Stimulated activated CD4-positive, alpha-beta T cell treated with anti-CD3 and anti-CD28 coated beads, Interleukin-1b, Interleukin-23, amount 100 ng/mL, for 24 hours (primary cell): ENCODE measurements at places on chromosomes 3 and 15.

DNA sequence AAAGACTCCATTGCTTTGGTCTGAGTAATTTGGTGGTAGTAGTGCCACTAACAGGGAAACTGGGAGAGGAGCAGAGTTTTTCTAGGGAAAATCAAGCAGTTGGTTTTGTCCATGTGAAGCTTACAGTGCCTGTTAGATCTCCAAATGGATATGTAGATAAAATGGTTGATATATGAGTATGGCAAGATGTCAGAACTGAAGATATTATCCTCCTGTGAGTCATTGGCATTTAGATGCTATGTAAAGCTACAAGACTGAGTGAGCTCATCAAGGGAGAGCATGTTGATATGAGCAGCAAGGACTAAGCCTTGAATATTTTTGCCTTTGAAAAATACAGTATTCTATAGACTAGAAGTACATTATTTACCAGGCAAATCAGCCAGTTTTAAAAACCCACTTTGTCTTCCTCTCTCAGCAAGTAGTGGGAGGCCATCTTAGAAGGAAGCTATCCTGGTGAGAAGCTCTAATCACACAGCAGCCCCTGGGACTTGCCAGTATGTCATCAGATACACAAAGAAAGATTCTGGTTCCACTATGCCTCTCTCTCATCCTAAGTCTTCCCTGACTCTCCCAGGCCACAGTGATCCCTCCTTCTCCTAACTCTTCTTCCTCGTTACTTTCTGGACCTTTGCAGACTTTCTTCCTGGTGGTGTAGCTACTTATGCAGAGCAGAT lies 77.4 kb upstream of the ANKRD28 start:
- DNase-seq = no peak

- DNase-seq = no peak
Observed at GRCh38 chr3:8489278-8489792, 12.3 kb upstream of the LMCD1 start.

DNA sequence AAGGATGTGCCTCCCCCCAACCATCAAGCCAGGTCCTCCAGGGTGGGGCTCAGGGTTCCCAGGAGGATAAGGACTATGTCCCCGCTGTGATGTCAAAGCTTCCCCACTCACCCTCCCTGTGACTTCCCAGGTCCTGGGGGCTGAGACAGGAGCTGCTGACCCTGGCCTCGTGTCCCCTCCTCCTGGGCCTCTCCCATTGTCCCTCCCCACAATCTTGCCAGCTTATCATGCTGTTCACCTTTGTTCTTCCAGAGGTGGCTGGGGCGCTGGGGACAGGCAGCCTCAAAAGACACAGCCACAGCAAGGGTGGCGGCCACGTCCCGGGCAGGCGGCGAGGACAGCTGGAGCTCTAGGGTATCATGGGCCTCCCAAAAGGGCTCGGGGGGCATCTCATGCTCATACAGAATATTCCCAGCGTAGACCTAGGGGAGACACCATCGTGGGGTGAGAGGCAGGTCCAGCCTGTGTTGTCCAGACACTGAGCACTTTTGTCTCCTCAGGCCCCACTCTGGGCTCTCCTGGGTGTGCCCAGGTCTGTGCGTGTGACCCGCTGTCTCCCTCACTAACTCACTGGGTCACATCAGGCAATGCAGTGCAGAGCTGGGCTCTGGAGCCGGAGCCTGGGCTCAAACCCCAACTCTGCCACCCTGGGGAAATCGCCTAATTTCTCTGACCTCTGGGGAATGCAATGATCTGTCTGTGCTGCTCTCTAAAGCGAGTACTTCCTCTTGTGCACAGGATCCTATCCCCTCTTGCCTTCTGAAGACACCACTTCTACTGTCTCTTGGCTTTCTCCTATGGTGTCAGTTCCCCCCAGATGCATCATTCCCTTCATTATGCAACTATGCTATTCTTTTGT lies 30.0 kb downstream of the SNX33 start:
- DNase-seq = no peak

DNA sequence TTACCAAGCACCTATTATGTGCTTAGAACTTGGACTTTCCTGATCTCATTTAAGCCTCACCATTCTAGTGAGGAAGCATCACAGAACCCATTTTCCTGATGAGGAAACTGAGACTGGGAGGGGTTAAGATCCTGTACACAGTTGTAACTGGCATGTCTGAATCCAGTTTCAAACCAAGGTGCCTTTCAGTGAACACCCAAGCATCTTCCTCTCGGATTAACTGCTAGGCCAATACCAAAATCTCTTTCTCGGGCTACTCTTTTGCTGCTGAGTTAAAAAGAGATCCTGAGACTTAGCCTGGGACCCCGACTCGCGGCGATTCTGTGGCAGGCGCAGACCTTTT lies 578 bp upstream of the CEMIP start:
- no peak for DNase-seq

GRCh38 chr15:96361309-96362010 lies 31.0 kb downstream of the NR2F2 start:
- no peak for DNase-seq

DNA sequence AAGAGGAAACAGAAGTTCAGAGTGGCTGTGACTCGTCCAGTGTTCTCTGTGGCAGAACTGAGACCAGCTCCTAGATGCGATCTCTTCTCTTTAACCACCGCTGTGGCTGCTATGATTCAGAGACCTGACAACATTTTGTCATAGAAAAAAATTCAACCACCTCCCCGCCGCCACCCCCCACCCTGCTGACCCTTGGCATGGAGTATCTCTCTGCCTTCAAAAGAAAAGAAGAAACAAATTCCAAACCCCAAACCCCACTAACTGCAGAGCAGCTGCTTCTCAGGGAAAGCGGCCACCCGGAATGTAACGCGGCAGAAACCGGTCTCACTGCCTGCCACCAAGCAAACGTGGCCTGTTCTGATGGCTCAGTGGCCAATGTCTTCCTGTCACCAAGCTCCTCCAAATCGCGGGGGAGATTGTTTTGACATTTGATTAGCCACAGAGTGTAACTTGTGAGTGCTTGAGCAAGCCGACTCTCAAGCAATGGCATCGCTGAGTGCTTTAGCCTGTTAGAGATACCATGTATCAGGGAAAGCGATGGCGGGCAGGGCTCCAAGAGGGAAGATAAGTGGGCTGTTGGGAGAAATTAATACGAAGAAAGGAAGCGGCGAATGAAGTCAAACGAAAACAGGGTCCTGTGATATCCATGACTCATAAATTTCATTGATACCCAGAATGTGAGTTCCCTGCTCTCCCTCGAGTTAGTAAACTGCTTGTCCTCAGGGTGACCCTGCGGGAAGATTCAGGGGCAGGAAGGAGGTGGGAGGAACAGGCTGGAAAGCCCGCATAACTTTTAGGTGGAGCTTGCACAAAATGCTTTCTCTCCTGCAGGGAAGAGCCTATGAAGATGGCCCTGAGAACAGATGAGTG lies 44.8 kb upstream of the TLE3 start:
- DNase-seq = no peak

- no peak for DNase-seq
Observed at GRCh38 chr3:106957029-106957428, 420.2 kb upstream of the CCDC54 start.

DNA sequence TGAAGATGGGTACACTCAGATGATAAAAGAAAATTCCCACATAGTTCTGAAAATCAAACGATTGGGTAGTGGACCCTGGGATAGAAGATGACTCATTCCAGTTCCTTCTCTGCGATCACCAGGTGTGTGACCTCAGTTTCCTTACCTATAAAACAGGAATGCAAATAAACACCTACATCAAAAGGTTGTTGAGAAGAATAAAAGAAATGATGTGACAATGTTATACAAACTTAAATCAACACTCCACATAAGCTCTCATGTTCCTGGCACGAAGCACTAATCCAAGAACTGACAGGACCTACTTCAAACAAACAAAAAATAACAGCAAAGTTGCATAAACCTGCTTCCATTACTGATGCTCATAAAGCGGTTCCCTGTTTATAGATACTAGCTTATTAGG lies 69.2 kb downstream of the RORA start:
- DNase-seq = no peak

DNA sequence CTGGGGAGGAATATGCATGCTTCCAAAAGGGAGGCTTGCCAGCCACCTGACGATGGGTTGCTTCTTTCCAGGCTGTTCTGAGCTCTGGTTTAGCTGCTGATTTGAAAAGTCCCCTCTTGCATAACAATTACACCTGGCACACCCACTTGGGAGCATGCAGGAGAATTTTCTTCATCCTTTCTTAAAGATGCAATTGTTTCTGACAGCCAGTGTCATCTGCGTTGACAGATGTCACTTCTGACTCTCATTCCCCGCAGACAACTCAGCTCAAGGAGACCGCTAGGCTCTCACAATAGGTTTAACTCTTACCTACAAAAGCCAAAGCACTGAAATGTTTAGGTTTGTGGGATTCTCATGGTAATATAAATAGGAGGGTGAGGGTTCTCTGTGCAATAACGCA lies 185.6 kb upstream of the SYNPR start:
- DNase-seq = no peak
